Activated T-cell treated with anti-CD3 and anti-CD28 coated beads, Interleukin-2, amount 50 U/mL, for 1 hour (primary cell): ENCODE measurements at places on chromosomes 11 and 22.

DNA sequence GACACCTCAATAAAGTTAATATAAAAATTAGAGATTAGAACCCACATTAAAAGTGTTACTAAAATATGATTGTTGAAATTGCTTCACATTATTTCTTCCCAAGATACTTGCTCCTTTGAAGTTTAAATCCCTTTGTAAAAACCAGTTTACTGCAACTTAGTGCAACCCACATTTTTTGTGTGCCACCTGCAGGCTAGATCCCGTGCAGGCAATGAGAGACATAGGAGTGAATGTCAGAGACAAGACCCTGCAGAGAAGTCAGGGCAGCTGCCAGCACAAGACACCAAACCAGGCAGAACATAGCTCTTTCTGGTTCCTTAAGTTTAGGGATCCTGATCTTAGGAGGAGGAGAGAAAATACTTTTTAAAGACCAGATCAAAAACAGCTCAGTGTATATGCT lies 142.8 kb upstream of the MTNR1B start:
- DNase-seq: no peak

DNA sequence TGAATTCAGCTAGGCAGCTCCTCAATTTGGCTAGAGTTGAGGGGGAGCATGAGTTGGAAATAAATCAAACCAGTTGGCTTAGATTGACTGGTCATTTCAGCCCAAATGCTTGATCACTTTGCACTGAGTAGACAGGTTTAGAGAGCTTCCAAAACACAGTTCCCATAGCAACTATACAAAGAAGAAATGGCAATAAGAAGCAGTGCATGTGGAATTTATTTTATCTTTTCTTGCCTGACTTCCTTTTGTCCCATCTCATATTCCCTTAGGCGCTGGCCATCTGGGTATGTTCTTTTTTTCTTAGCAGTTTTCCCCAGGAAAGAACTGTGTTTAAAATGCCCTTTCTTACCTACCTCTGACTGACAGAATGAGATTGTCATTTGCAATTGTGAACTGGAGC lies 38.7 kb upstream of the C11orf87 start:
- no peak for DNase-seq

GRCh38 chr22:36055376-36056295 lies 27.0 kb upstream of the RBFOX2 start:
- no peak for DNase-seq

DNA sequence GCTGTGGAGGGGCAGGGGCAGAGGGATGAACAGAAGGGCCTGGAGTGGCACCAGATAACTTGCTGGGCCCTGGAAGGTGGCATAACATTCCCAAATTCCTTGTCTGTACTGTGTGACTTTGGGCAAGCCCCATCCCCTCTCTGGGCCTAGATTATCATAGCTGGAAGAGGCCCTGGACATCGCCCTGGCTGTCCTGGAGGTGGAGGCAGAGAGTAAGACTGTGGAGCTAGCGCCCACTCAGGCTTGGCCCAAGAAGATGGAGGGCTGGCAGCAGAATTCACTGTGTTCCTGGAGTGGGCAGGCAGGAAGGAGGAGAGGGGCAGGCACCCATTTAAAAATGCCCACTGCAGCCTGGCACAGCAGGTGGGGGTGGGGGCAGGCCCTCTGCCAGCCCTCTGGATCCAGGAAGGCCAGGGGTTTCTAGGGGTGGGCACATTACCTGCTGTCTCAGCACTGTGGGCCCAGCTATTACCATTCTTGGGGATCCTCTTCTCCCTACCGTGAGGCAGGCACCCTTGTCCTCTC lies 22.6 kb downstream of the ARHGEF17 start:
- no peak for DNase-seq

DNA sequence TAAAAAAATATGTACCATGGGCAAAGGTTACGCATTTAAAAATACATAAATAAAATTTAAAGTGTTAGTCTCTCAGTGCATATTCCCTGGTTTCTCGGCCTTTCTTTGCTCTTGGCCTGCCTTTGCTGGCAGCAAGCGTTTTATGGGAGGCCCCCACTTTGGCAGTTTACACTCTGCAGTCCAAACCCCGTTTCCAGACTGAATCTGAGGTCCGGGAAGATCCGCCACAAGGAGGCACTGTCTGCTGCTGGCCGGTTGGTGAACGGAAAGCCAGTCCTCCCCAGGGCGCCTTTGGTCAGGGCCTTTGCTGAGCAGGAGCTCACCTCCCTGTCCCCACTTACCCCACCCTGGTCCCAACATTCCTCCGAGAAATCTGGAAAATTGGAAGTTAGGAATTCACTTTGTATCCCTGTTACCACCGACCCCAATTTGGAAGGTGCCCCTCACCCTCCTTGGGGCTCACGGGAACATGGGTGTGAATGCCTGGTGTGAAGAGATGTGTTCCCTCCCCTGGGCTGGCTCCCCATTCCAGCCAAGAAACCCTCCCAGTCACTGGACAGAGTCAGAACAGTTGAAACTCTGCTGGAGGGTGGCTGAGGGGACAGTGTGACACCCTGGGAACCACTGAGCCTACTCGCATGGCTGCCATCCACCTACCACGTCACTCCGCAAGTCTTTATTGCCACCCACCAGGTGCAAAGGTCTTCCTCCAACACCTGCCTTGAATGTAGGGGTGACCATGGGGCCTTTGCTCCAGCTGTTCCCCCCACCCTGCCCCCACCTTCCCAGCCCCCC lies 9.4 kb upstream of the SF1 start:
- peak; percentile 72 for DNase-seq

- DNase-seq: no peak
Measured at GRCh38 chr11:32098142-32098903, 7.4 kb downstream of the RCN1 start.

DNA sequence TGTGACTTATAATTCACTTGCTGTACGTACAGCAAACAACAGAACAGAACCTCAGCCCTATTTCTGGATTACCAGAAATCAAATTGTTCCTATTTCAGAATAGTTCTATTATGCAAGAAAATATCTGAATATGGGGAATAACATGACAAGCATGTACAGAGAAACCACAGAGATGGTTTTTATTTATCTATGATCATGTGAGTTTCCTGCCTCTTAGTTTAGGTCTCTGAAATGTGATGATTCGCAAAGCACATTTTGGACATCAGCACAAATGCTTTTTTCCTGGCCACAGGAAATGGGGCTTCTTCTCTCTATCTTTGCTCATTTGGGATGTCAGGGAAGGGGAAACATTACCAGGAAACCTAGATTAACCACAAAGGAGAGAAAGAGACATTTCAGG lies 266.7 kb upstream of the CTSC start:
- DNase-seq: no peak

DNA sequence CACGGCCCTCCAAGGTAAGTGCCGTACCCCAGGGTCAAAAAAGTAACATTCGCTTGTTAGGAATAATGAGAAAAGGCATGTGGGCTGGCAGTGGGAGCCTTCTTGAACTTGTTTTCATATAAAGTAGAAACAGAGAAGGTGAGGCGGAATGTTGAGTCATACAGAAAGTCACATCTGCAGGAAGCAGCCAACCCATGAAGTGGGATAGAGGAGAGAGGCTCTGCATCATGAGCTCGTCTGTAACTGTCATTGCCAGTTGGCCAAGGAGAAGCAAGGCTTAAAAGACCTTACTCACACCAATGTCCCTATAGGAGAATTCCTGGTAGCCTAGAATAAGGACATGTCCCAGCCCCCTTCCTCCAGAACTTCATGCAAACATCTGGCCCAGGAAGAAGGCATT lies 253.3 kb downstream of the BUD13 start:
- DNase-seq: no peak

DNA sequence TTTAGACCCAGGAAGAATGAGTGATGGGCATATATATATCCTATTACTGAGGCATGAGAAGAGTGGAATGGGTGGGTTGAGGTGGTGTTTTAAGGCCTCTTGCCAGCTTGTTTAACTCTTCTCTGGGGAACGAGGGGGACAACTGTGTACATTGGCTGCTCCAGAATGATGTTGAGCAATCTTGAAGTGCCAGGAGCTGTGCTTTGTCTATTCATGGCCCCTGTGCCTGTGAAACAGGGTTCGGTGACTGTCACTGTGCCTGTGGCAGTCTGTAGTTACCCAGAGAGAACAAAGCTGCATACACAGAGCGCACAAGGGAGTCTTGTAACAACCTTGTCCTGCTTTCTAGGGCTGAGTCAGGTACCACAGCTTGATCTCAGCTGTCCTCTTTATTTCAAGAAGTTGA lies 11.7 kb downstream of the LIMK2 start:
- DNase-seq: no peak
